Stimulated activated CD4-positive, alpha-beta T cell treated with anti-CD3 and anti-CD28 coated beads, Interleukin-1b, Interleukin-23, amount 100 ng/mL, for 1 hour (primary cell): ENCODE measurements at places on chromosomes 1 and 21.

GRCh38 chr1:25036117-25036546, 106.1 kb upstream of the RUNX3 start:
- DNase-seq: no peak

DNA sequence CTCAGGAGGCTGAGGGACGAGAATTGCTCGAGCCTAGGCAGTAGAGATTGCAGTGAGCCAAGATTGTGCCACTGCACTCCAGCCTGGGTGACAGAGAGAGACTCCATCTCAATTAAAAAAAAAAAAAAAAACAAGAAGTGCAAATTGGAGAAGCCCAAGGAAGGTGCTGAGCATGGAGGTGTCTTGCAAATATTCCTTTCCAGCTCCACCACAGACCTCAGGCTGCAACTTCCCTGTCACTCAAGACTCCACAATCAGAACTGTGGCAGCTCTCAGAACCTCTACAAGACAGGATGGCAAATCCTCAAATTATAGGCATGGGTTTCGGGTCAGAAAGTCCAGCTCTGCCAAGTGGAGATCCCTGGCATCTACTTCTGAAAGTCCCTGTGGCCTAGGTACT, 104.4 kb upstream of the TIAM1 start:
- no peak for DNase-seq

GRCh38 chr1:14263671-14264070, 334.8 kb upstream of the KAZN start:
- DNase-seq: no peak

DNA sequence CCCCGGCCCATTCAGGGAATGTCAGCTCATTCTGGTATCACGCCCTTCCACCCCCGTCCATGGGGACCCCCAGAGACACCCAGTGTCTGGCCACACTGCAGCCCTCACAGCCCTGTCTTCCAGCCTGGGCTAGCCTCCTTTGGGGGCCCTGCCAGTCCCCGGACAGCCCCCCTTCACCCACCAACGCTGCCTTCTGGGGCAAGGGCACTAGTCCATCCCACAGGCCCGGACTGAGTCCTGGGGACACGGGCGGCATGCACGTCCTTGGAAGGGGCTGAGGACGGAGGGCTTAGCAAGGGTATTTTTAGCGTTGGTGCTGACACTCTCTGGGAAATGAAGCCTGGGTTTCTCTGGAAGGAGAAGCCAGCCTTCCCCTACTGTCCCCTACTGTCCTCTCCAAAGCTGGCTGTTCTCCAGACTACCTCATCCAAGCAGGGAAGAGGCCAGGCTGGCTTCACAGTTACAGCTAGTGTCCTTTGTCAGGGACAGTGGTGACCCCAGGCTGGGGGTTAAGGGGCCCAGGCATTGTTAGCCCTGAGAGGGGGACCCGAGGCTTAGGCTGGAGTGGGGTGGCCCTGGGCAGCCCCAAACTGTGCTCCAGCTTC, 39.5 kb downstream of the COQ8A start:
- DNase-seq: no peak

DNA sequence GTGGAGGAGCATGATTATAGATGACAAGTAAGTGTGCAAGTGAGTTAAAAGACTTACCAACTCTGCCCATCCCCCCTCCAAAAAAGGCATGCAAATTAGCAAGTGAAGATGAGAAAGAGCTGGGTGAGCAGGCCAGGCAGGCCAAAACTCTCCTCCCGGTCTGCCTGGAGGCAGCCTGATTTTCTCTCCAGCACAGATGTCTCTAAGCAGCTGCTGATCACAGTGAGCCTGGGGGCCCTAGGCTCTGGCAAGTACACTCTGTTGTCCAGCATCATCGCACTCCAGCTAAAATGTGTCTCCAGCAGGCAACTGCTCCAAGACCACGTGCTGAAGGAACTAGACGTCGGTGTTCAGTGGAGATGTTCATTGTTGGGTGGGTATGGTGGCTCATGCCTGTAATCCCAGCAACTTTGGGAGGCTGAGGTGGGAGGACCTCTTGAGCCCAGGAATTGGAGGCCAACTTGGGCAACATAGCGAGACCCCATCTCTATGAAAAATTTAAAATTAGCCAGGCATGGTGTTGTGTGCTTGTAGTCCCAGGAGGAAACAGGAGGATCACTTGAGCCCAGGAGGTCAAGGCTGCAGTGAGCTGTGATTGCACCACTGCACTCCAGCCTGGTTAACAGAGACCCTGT, 56.7 kb upstream of the PUM1 start:
- no peak for DNase-seq

DNA sequence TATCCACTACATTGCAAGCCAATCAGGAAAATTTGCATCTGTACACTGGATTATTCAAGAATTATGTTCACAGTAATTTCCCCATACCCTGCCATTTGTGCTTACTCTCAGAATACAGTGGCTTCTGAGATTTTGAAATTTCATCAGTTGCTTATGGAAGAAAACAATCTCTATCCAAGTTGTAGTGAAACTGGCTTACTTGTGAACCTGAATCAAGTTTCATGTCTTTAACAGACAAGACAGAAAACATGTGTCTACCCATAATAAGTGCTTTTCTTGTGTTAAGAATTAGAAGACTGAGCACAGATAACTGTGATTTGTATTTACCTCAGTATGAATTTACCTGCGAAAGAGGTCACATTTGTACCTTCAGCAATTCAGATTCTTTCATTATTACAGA, 672.7 kb upstream of the ADGRL2 start:
- no peak for DNase-seq

- DNase-seq: no peak
These were observed 3.3 kb upstream of the MYOG start for GRCh38 chr1:203089001-203089650.
